ENCODE measurements at places on chromosomes 2 and 18.
A peak's percentile ranks its signal among the peaks of the same experiment; 100 is the strongest.

- no peak for DNase-seq
Observed at GRCh38 chr18:6882401-6882800, 152.9 kb downstream of the ARHGAP28 start.

DNA sequence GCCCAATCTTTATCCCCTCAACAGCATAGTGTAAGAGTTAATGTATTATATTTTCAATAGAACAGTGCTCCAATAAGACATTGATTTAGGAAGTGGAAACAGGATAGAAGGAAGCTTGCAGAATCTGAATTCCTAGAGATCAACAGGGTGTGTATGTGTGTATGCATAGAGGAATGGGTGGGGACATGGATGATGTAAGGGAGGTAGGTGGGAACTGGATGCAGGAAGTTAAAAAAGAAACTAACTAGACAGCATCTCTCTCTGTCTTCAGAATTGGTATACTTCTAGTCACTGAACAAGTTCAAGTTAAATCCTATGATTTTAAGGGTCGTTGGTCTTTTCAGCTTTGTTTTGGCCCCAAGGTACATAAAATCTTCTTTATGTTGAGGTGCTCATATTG lies 196.6 kb downstream of the PMAIP1 start:
- no peak for DNase-seq

DNA sequence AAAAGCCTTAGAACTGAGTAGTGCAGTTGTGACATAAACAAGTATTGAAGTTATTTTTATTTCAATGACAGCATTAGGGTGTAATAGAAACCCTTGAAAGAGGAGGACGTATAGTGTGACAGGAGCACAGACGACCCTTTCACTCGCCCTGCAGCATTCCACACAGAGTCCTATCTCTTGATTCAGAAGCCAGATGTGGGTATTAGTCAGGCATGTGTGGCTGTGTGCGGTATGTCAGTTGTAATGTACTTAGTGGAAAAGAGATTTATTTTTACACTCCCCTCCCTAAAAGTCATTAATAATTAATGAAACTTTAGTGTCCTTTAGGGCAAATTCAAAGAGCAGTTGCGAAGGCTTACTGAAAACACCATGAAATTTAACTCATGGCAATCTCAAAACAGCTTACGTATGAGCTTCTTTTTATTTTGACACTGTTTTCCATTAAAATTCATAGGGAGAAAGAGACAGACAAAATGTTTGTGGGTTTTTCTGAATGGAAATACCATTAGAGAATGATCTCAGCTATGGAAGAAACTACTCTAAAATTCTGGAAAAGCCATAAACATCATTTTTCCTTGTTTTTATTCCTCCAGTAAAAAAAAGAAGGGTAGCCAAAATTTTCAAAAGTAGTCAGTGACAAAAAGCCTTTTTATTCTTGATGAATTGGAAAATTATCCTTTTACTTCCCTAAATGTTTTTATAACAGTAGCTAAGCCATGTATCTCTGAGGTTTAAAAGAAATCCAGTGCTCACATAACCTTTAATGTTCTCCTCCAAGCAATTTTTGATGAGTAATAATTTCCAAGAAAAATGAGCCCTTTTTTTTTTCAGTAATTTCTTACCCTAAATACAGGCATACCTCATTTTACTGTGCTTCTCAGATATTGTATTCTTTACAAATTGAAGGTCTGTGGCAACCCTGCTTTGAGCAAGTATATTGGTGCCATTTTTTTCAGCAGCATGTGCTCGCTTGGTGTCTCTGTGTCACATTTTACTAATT lies 84.0 kb upstream of the DSEL start:
- no peak for DNase-seq

DNA sequence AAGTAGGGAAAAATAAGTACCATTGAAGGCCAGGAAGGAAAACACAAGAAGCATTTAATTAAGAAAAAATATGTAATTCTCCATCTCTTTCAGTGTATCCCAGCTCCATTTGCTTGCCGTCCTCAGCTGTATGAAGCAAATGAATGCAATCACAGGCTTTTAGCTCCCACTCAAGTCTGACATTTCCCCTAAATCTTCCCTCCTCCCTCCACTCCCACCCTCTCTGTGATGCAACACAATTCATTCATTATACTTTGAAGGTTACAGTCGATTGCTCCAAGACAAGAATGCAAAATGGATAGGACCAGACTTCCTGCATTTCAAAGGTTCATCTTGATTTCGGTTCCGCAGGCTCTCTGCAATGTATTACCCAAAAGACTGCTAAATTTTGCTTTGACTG lies 172.7 kb upstream of the SERPINE2 start:
- DNase-seq = no peak

DNA sequence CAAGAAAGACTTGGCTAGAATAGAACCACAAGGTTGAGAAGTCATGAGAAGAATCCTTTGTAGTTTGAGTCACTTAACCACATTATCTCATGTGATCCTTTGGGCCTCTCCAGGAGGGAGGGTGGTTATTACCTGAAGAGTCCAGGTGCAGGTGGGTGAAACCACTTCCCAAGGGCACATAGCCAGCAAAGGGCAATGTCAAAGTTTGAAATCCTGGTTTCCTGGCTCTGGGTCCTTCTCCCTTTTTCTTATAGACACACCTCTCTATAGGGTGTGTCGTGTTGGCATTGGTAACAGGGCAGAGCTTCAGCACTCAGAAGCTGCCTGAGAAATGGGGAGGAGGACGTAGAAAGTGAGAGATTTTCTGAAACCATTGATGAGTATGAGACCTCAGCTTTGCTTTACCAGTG lies 137.9 kb downstream of the MGAT5 start:
- DNase-seq = peak; percentile 55

- no peak for DNase-seq
Observed at GRCh38 chr2:241432824-241433448, 75.4 kb downstream of the STK25 start.

DNA sequence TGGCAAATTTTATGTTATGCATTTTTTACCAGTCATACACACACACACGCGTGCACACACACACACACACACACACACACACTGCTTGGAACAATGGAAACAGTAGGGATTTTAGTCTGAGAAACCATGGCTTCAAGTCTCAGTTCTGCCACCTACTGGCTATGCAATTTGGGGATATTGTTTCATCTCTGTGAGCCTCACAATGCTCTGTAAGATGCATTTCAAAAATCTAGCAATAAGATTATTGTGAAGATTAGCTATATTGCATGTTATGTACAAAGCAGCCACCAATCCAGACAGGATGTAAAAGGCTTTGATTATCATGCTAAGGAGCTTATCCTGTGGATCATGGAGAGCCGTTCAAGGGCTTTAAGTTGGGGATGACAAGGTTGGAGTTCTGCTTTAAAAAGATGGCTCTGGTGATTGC lies 401.4 kb downstream of the NBAS start:
- peak; percentile 46 for DNase-seq

- DNase-seq = no peak
Observed at GRCh38 chr2:170297496-170297895, 119.5 kb downstream of the MYO3B start.

DNA sequence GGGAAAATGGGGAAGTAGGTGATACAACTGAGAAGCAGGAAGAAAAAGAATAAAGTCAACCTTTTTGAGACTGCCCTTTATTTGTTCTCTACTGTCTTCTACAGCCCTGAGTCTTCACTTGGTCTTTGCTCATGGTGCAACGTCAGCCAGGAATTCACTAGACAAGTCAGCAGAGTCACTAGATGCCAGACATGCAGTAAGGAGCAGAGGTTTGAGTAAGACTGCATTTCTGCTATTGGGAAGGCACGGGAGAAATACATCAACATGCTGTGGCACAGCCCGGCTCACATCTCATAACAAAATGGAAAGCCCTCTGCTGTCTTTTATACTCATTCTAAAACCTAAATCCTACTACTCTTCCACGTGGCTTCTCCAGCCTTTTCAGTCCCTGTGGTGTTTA lies 67.1 kb downstream of the PRELID3A start:
- no peak for DNase-seq

- DNase-seq = peak; percentile 21
Observed at GRCh38 chr2:40404517-40404916, 47.4 kb downstream of the SLC8A1 start.

DNA sequence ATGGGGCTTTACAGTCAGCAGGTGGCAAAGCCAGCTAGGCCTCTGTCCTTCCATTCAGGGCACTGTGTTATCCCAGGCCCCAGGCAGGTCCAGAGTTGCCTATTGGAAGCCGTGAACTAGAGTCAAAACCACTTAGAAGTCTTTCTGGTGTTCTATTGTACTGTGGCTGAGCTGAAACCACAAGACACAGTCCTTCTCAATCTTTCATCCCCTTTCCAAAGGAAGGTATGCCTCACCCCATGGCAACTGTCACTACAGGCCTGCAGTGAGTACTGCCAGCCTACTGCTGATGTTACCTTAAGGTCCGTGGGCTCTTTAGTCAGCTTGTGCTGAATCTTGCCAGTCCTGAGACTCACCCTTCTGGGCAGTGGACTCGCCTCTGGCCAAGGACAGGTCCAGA lies 181.6 kb downstream of the GULP1 start:
- DNase-seq = no peak

- no peak for DNase-seq
Observed at GRCh38 chr2:41004700-41005099, 552.8 kb upstream of the SLC8A1 start.

DNA sequence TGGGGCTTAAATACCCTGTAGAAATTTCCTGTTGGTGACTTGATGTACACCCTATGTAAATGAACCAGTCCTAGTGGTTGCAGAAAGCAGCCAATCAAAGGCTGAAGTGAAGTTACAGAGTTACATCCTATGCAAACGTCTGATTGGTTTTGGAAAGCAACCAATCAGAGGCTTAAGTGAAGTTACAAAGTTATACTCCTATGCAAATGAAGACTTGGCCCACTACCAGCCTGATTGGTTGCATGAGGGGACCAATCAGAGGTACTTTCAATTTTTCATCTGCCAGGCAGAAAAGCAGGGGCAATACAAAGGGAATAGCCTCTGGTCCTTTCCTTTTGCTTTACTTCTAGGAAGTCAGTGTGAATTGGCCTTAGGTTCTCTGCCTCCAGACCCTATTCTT lies 13.6 kb upstream of the ZNF397 start:
- DNase-seq = no peak

DNA sequence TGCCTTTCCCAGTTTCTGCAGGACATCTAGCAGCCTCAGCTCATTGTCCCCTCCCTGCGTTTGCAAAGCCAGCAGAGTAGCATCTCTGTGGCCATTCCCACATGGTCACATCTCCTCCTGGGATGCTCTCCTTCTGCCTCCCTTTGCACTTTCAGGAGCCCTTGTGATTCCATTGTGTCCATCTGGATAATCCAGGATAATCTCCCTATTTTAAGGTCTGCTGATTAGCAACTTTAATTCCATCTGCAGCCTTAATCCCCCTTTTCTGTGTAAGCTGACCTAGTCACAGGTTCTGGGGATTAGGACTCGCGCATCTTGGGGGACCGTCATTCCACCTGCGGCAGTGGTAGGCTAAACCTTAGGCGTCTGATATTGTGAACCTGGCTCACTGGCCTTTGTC lies 70.7 kb downstream of the NEDD4L start:
- no peak for DNase-seq

GRCh38 chr2:3294493-3294892 lies 83.1 kb downstream of the EIPR1 start:
- no peak for DNase-seq

DNA sequence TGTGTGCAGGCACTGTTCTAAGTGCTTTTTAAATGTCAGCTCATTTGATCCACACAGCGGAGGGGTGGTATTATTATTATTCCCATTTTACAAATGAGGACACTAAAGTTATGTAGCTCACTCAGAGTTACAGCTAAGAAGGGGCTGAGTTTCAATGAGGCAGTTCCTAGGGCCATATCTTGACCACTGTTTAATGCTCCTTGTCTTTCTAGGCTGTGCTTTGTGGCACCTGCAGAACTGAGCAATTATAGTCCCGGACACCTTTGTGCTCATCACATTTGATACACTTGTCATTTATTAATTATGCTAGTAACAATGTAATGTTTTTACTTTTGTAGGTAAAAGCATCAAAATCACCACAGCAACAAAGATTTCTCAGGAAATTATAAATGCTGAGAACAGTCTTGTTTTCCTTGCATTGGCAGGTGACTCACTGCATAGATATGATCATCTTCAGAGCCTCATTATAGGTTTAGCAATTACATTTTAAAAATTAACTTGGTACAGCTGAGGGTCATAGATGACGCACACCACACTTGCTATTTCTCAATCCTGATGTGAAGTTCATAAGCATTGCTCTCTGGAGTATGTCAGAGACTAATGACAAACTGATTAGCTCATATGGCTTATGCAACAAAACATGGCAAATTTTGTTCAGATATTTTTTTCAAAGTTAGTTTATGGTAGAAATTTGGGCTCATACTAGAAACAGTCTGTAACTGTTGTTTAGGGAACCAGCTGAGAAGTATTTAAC lies 366.8 kb downstream of the TGIF1 start:
- no peak for DNase-seq

GRCh38 chr2:139217641-139218040 lies 437.5 kb upstream of the NXPH2 start:
- DNase-seq = no peak

DNA sequence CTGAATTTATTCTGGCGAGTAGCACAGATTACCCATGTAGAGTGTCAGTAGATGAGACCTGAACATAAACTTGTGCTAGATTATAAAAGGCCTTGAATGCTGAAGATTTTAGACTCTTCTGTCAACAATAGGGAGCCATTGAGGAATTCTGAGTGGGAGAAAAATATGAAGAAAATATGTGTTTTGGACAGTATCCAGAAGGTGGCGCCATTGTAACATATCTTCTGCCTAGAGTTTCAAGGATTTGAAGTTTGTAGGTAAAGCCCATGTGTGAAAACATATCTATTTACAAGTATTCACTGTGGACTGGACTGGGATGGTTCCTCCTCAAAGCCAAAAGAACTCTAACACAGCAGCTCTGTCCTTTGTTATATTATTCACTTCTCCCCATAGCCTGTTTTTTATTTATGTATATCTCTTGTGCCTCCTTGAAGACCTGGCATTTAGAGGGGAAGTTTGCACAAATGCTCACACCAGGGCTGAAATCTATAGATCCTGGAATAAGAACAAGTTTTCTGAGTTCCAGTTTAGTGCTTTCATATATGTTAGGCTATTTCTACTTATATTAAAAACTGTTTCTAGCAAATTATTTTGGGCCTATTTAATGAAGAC lies 124.9 kb downstream of the RDH14 start:
- peak; percentile 48 for DNase-seq

- DNase-seq = no peak
Observed at GRCh38 chr2:74648009-74648443, at the start of gene M1AP. M1AP (minus strand) TSS chr2:74648330; CDS start chr2:74640275, 8,055 bp downstream.
